ENCODE measurements at places on chromosomes 16 and 17.

DNA sequence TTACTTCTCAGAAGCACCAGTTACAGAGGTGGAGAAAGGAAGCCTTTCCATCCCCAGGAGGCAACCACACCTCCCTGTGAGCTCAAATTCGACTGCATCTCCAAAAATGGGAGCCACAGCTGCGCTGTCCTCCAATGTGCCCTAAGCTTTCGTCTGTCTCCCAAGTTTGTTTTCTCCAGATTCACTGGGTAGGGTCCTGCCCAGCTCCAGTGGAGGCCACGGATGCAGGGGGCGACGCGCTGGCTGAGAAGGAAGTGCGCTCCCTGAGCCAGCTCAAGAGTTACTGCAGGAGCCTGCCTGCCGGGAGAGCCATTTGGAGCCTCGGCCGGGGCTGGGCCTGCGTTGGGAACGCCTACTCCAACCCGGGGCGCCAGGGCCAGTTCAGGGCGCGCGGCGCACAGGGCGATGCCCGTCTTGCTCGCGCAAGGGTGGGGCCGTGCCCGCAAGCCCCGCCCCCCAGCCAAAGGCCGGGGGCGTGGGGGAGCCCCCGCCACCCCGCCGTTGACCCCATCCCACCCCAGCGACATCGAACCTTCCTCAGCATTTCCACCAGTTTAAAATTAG is 19.5 kb downstream of the SIAH1 start:
- DNase-seq: peak; percentile 56

- no peak for DNase-seq
These were observed 12.3 kb downstream of the NR1D1 start for GRCh38 chr17:40087903-40088718.

DNA sequence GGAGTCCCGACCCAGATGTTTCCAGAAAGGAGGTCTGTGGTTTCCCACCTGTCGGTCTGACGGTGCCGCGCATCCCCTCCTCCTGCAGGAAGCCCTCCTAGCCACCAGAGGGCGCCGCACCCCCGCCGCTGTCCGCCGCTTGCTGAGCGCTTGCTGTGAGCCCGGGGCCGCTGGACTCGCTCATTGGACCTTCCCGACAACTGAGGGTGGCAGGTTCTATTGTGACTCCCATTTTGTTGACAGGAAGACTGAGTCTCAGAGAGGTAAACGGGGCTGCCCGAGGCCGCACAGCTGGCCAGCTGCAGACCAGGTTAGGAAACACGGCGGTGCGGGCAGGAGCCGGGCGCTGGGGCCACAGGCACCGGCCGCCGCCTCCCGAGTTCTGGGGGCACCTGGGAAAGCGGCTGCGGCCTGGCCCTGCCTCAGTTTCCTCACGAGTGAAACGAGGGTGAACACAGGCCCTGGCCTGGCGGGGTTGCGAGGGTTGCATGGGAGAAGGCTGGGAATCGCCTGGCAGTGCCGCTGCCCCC is 191.1 kb upstream of the CIBAR2 start:
- DNase-seq: peak; percentile 64

- no peak for DNase-seq
These were observed 167.9 kb upstream of the GSE1 start for GRCh38 chr16:85445064-85445778.

DNA sequence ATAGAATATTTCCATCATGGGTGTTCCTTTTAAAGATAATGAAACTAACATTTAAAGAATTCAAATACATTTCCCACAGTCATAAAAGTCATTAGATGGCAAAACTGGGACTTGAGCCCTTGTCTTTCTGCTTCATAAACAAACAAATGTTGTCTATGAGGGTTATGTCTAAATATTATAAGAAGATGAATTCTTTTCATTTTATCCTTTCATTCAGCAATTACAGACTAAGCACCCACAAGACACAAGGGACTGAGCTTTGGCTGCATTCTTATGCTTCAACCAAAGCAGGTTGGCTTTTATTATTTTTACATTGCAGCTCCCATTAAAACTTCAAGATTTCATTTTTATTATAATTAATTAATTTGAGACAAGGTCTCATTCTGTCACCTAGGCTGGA is 14.9 kb downstream of the SARM1 start:
- no peak for DNase-seq

GRCh38 chr17:29086628-29087332 is 43.8 kb downstream of the PIPOX start:
- no peak for DNase-seq

DNA sequence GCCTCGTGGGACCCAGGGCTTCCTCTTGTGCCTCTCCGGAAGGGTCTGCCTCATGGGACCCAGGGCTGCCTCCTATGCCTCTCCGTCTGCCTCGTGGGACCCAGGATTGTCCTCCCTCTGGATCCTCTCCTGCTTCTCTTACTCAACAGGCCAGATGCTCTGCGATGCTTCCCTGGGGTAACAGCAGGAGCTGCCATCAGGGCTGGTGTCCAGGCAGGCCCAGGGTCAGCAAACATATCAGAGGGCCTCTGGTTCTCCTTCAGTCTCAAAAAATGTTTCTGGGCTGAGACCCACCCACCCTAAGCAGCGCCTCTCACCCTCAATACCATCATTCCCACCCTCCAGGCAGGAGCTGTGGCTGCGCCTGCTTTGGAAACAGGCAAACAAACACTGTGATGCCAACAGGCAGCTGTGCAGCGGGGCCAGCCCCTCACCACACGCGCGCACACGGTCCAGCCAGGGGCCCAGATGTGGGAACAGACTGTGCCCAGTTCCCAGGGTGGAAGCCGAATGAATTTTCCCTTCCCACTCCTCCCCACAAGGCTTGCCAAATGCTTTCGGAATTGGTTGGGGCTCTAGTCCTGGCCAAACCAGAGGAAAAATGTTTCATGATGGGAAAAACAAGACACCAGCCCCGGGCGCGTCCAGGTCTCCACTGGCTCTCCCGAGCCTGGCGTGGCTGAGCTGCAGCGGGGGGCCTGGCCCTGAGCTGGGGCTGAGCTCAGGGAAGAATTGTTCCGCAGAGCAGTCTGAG is 11.3 kb downstream of the TIMM22 start:
- no peak for DNase-seq

DNA sequence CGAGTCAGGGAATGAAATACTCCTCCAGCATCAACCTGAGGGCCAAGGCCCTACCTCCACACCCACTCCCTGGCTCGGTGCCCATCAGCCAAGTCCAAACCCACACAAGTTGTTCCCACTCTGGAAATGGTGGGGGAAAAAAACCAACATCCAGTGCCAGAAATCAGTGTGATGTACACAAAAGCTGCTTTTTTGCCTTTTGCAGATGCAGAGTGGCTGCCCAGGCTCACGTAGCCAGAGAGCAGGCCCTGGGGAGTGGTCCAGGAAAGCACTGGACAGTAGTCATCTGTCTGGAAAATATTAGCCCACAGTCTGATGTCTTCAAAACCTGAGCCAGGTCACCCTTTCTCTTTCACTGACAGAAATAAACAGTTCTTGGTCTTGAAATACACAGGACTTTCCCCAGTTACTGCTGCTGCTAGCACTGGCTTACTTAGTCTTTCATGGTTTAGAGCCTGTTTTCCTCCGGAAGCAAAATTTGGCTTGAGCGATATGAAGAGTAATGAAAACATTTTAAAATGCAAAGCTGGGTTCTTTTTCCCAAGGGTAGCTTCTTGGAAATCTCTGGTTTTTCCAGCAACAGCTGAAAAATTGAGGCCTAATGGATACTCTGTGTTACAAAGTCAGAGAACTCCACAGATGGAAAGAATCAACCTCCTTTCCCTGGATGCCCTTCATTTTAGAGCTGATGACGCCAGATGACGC is 18.2 kb upstream of the NOS2 start:
- no peak for DNase-seq

DNA sequence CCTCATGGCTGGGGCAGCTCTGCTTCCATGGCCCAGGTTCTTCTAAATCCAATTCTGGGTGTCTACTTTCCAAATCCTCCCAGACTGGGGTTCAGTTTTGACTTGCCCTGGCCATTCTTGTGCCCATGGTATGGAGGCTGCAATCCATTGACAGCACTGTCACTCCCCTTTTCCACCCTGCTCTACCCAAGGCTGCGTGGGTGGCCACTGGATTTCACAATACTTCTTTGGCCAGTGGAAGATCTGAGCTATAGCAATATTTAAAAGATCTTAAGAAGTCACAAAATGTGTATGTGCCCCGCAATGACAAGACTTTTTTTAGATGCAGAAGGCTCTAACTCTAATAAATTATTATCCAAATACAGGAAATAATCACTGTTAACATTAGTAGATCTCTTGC is 329.4 kb upstream of the CCL2 start:
- no peak for DNase-seq

- no peak for DNase-seq
These were observed 358.3 kb downstream of the SEC14L1 start for GRCh38 chr17:77498791-77499698.

DNA sequence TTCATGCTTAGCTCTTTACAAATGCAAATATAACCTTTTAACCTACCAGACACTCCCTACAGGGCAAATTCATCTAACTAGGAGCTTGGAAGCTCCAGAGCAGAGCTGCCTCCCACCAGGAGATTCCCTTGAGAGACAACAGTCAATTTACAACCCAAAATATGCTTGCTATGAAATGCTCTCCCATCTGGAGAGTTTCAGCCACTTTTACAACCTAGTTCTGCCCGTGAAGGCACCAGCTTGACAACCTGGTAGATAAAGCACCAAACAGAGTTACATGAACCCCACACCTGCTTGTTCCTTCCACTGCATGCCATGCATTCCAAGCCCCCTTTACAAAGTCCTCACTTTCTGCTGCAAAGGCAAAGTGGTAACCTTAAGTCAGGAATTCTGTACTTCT is 215.3 kb upstream of the KIF2B start:
- no peak for DNase-seq

Measured in T-helper 9 cell (primary cell).